ENCODE measurements at places on chromosomes 2 and 18.
A peak's percentile ranks its signal among the peaks of the same experiment; 100 is the strongest.

DNA sequence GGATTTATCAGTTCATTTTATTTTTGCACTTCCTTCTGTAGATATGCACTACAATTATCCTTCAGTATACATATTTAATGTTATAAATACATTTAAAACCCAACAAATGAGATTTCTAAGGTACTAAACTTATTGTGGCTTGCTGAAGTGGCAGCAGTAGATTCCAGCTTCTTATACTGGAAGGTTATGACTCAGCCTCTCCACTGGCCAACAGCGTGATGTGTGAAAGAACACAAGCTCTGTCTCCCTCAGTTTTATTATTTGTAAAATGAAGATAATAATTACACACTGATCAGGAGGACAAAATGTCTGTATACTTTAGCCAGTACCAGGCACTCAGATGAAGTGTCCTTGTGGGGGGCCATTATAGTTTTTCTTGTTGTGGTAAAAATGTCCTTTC is 1147.1 kb downstream of the CNTNAP5 start:
- DNase-seq, result no peak

GRCh38 chr18:21664069-21664468 is 40.5 kb downstream of the ABHD3 start:
- DNase-seq, result no peak

DNA sequence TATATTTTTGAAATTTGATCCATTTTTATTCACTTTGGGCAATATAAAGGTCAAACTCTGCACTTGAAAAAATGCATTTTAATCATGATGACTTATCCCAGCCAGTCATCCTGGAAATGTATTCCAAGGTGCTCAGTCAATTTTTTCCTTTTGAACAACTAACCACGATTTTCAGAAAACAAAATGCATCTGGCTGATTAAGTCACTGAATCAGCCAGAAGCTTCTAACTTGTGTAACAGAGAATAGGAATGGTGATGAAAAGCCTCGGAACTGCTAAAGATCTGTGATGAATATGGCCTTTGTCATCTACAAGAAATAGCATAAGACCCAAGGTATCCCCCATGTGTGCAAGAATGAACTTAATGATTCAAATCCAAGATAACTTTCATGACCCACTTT is 572.7 kb downstream of the EPHA4 start:
- DNase-seq, result no peak

- DNase-seq, result no peak
These were observed 20.5 kb downstream of the CARF start for GRCh38 chr2:202932425-202933138.

DNA sequence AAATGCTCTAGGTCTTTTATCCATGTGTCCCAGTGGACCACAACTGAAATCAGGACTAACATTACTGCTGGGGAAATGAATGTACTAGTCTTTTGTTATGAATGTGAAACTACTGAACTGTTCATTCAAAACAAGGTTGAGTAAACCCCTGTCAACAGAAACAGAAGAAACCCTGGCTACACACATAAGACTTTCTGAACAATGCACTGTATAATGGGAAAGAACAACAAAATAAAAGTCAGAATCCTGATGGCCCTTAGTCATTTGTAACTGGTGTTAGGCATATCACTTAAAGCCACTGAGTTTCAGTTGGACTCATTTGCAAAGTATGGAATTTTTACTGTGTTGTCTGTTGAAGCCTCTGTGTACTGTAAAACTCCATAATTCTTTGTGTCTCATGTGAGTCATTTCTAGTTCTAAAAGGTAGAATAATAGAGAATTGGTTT is 77.0 kb upstream of the UBXN4 start:
- peak; percentile 6 for DNase-seq

DNA sequence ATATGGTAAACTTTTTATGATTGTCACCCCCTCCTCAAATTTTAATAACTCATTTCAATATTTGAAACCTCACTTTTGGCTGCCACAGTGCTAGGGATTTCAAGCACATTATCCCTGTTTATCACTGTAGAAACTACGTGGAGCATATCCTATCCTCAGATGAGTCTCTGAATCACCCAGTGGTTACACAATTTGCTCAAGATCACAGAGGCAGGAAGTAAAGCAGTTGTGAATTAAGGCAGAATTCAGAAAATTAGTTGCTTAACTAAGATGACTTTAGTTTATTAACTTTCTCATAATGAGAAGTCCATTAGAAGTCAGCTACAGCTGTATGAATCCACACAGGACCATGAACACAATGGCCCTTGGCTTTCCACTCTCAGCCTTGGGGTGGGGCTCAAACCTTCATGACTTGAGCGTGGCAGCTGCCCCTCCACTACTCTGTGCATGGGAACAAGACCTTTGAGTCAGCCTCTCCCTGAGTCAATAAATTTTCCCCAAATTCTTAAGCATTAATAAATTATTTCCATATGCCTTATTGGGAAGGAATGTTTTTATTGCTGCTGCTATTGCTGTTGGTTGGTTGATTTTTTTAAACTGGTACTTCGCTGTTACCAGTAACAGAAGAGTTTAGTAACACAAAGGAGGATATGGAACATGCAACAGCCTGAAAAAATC is 369.0 kb downstream of the CBLN2 start:
- no peak for DNase-seq

GRCh38 chr18:21593540-21594257 is 6.8 kb downstream of the ESCO1 start:
- no peak for DNase-seq

DNA sequence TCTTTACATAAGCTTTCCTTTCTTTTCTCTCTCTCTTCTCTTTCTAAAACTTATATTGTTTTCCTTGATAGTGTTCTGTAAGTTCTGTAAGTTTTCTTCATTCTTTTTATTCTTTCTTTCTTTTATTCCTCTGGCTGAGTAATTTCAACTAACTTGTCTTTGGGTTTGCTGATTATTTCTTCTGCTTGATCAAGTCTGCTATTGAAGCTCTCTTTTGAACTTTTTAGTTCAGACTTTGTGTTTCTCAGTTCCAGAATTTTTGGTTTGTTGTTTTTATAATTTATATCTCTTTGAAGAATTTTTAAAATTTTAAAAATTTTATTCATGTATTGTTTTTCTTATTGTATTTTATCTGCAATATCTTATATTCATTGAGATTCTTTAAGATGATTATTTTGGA is 795.8 kb upstream of the SALL3 start:
- DNase-seq, result no peak

GRCh38 chr2:201366146-201366545 is 9.0 kb upstream of the FLACC1 start:
- DNase-seq, result no peak

DNA sequence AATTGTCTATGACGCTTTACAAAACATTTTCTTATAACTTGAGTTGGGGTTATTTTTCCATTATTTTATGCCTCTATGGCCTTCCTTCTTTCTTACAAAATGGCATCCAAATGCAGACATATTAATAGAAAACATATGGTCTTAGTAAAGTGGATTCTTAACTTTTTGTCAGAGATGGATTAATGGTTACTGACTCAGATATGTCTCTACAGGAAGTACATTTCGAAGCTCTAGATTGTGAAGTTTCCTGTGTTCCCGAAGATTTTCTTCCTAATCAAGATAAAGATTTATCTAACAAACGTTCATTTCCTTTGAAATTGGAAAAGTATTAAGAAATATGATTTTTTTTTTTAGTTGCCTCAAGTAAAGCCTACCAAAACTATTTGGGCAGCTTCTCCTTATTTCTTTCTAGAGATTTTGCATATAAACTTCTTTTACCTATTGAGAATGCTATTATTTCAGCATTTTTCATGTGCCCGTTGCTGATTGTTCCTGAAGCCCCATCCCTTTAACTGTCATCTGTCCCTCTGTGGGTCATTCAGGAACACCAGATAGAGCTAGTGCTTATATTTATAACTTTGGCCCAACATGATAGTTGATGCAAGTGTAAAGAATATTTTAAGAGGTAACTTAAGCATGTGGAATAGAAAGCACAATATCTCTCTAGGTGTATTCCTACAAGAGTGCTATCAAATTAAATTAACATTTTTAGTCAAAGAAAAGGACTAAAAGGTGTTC is 498.0 kb downstream of the CCDC85A start:
- DNase-seq, result no peak

- no peak for DNase-seq
These were observed 5.7 kb upstream of the NMUR1 start for GRCh38 chr2:231535961-231536360.

- DNase-seq, result no peak
These were observed 30.5 kb downstream of the SLC39A10 start for GRCh38 chr2:195687320-195688086.

DNA sequence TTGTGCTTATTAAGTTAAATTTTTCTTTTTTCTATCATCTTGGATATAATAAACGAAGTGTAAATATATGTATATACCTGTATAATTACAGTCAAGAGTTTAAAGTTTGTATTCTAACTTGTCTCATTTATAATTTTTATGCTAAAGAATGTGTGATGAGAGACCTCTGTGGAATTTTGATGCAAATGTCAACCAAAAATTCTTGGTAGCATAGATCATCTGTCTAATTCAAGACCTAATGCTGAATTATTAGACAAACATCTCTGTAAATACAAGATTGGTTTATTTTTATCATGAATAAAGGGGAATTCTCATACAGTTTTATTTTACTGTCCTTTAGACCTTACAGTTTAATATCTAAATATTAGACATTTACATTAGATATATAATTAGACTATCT is 149.2 kb upstream of the VWC2L start:
- no peak for DNase-seq

GRCh38 chr2:16777123-16777870 is 111.7 kb upstream of the CYRIA start:
- DNase-seq, result no peak

- DNase-seq, result no peak
These were observed 42.3 kb downstream of the SERPINB7 start for GRCh38 chr18:63817441-63818051.

DNA sequence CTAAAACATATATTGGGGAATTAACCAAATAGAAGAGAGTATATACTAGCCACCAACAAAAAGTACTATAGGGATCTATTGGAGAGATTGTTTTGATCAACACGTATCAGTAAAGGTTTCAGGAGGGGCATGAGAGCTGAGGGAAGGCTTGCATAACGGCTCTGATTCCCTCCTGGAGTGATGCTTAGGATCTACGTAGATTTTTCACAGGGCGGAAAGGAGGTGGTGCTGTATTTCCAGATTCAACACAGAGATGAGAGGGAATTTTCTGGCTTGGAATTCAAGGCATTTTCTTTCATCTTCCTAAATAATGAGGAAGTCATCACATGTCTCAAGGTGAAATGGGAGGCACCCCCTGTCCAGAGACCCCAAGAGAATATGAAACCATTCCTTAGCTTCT is 443.8 kb downstream of the CMPK2 start:
- no peak for DNase-seq

GRCh38 chr2:31275976-31276375 is 42.0 kb downstream of the EHD3 start:
- no peak for DNase-seq

GRCh38 chr18:58391932-58392323 is 237.0 kb downstream of the ALPK2 start:
- no peak for DNase-seq

Measured in suppressor macrophage treated with lipopolysaccharide for 4 hours (primary cell).